ENCODE measurements at places on chromosomes 2 and 18.

- no peak for DNase-seq
These were observed 31.7 kb downstream of the NGEF start for GRCh38 chr2:232981356-232981755.

- DNase-seq: no peak
These were observed 91.0 kb upstream of the LCLAT1 start for GRCh38 chr2:30356071-30356470.

GRCh38 chr18:11989966-11990380, 8.7 kb downstream of the IMPA2 start:
- no peak for DNase-seq

DNA sequence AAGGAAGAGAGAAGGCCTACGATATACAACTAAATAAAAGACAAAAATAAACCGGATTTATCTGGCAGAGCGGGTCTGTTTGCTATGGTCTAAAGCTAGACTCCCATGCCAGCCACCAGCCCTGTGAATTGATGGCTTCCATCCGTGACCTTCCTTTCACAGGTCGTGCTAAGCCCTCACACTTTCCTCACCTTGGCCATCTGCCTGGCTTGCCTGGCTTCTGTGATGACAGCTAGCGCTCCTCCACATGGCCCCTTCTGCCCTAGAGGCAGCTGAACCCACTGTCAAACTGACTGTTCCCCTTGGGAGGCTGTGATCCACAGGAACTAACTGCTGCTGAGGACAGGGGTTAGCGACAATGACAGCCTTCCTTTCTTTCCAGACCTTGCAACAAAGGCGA, 32.5 kb downstream of the GAREM1 start:
- no peak for DNase-seq

DNA sequence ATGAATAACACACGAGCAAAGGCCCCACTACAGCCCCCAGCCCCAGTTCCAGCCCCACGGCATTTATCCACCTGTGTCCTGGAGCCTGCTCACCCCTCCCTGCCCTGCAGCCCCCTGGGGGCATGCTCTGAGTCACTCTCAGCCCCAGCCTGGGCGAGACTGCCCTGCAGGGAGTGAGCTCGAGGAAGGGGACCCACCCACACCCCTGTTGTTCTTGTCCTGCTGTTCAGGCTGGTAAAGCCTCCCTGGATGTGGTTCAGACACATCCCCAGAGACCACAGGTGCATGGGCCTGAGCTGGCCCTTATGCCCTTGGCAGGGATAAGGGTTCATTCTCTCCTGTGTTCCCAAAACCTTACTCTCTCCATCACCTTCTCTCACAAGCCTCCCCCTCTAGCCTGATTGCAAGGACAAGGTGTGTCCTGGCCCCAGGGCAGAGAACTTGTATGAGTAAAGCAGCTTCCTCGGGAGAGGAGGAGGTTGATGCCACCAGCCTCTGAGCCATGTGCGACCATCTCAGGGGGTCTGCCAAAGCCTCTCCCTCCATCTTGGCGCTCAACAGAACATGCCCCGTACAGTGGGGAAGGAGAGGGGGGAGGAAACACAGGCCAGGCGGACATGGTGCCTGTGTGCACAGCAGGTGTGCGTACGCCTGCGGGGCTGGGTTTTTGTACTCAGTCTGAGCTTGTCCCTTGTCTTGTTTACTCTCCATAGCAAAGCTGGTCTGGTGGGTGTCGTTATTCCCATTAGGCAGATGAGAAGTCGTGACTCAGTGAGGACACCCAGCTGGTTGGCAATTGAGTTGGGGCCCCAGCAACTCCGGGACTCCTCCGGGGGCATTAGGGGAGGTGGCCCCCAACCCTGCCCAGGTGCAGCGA, 64.4 kb downstream of the CIB4 start:
- DNase-seq: no peak

DNA sequence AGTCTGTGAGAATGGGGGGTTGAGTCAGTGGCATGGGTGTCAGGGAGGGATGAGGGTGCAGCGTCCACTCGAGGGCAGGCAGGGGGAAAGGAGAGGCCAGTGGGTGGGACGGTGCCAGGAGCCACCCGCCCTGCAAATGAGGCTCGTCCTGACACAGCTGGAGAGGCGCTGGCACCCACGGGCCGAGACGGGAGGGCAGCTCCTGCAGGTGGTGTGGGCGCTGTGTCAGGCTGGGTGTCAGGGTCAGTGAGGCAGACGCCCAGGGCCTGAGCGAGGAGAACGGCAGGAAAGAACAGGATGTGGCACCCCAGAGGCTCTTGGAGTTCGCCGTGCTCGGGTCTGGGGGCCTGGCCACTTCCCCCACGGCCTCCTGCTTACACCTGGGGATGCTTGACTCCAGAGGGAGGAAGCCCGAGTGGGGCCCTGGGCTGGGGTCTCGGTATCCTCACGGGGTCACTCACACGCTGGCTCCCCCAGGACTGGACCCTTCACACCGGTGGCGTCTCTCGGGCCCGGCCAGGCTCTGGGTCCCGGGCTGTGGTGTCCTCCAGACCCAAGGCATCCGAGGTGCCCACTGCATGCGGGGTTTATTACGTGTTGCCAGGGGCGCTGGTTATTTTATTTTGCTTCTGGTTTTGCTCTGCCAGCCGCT, 130.5 kb upstream of the CTDP1 start:
- DNase-seq: no peak

DNA sequence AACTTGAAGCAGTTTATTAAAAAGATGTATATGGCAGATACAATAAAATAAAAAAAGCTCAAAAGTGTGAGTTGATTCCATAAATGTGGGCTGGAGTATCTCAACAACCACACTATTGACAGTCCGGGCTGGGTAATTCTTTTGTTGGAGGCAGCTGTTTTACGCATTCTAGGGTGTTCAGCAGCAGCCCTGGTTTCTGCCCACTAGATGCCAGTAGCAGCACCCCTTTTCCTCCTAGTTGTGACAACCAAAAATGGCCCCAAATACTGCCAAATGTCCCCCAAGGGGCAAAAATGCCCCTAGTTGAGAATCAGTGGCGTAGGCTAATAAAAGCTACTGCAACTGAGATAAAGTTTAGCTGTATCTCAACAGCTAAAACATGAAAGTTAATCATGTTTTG, 44.8 kb downstream of the CHMP3 start:
- peak; percentile 16 for DNase-seq

- no peak for DNase-seq
These were observed 15.2 kb downstream of the AFG3L2 start for GRCh38 chr18:12361770-12362378.

DNA sequence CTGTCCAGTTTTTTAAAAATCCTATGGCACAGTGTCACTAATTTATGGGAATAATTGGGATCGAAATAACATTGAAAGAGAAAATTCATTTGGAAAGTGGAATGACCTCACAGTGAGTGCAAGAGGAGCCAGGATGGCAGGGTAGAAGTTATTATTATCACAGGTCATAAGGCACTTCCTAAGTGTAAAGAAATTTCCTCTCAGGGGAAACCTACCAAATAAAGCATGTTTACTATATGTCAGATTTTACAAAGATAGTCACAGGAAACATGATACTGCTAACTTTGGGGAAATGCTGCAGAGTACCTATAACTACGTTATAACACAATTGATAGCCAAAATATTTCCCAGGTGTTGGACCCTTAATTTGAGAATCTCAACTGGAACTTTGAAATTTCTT, 226.3 kb upstream of the SMAD7 start:
- no peak for DNase-seq

DNA sequence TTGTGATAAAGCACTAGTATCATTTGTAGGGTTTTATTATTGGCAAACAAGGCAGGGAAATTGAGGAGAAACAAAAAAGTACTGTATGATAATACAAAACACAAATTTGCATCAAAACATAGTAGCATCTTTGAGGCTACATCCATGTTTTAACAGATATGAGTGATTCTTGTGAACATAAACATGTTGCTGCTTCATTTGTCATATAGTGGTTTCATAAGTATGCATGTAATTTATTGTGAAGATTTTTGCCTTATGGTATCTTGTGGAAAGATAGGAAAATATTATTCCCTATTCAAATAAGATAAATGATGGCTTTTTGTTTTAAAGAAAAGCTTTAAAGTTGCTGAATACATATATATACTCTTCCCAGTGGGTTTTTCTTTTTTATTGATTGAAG, 60.3 kb downstream of the VRK2 start:
- no peak for DNase-seq

- no peak for DNase-seq
These were observed 104.2 kb upstream of the MAP4K3 start for GRCh38 chr2:39541011-39541930.

DNA sequence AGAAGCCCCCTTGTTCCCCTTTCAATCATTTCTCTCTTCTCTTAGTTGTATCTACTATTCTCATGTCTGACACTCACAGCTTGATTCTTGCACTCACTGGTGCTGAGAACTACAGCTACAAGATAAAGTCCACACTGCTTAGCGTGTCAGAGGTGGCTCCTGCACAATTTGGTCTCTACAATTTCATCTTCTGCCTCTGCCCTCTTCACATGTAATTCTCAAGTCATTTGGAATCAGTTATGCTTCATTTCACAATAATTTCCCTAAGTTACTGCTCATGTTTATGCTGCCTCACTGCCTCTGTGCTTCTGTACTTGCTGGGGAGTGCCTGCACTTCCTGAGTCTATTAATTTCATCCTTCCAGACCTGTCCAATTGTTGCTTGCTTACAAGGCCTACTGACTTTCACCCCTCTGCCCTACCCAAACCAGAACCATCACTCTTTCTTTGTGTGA, 11.6 kb upstream of the NAB1 start:
- DNase-seq: no peak

Data from activated naive CD4-positive, alpha-beta T cell treated with anti-CD3 and anti-CD28 coated beads, Interleukin-2, amount 50 U/mL, for 16 hours (primary cell).